ENCODE measurements at places on chromosomes 4 and X.

DNA sequence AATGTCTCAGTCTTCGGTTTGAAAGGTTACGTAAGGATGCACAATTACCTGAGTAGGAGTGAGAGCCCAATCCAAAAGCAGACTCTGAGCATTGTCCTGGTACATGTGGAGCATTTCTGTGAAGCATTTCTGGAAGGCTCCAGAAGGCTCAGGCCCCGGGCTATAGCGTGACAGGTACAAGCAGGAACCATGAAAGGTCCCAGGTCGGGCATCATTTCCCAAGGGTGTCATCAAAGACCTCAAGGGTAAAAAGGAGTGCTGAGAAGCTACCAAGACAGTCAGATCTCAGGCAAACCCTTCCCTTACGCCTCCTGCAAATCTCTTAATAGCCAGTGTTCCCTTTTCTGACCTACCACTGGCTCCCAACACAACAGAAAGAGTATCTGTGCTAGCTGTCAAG, 30.8 kb downstream of the GPC4 start:
- no peak for DNase-seq

- no peak for DNase-seq
These were observed 45.5 kb downstream of the FAM9B start for GRCh38 chrX:8988446-8988845.

GRCh38 chrX:123222920-123223319, 38.8 kb downstream of the GRIA3 start:
- no peak for DNase-seq

- no peak for DNase-seq
These were observed 8.7 kb downstream of the SLC9B1 start for GRCh38 chr4:103010804-103011203.

DNA sequence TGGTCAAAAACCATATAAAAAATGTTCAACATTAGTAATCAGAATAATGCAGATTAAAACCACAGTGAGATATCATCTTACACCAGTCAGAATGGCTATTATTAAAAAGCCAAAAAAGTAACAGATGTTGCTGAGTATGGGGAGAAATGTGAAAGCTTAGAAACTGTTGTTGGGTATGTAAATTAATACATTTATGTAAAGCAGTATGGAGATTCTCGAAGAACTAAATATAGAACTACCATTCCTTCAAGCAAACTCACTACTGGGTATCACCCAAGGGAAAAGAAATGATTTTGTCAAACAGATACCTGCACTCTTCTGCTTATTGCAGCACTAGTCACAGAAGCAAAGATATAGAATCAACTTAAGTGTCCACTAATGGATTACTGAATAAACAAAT, 576.4 kb upstream of the EPHA5 start:
- no peak for DNase-seq

DNA sequence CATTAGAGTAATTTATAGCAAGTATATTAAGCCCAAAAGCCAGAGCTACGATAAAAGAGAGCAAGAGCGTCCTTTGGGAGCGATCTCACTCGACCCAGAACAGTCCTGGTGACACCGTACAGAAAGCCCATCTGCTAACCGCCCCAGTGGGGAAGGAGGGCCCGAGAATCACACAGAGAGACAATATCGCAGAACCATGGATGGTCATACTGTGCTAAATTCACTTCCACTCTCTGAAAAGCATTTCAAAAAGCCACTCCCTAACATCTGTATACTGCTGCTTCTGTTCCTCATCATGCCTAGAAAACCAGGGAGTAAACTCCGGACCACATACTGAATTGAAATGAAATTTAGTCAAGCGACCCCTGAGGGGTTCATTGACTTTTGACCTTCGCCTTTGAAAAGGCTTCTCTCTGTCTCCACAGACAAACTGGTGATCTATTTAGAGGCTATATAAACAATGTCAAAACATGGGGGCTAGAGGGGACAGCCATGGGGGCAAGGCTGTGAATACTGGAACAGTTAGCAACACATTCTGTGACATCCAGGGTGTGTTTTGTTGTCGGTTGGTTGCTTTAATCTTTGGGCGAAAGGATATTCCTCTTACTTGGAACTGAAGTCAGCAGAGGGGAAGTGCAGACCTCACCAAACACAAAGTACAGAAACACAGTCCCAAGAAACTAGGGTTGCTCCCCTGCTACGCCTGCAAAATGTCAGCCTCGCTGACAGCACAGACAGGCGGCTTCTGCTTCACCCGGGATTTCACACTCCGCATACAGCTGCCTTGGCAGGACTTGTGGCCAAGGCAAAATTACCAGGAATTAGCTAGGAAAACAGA, 129.0 kb upstream of the RASGEF1B start:
- DNase-seq: no peak

DNA sequence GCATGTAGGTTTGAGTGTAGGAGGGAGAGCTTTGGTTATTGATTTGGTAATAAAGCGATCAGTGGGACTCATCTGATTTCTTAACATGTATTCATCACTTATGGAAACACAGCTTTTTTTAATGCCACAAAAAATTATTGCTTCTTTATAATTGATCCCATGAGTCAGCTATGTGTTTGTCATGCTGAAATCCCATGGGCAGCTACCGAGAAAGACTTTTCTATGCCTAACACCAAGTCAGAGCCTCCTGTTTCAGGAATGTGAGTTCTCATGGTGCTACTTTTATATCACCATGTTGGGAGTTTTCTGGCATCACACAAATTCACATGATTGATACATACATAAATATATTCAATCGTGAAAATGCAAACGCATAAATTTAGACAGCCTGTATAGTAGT, 165.7 kb downstream of the RAPGEF2 start:
- DNase-seq: no peak

GRCh38 chr4:184306949-184307348, 89.3 kb upstream of the ENPP6 start:
- DNase-seq: no peak

GRCh38 chrX:63434206-63434605, 83.1 kb upstream of the SPIN4 start:
- no peak for DNase-seq

All from stimulated activated CD4-positive, alpha-beta T cell treated with anti-CD3 and anti-CD28 coated beads, Interleukin-2, amount 100 ng/mL, for 48 hours (primary cell).